Kidney glomerular epithelial cell (primary cell): ENCODE measurements at places on chromosomes 2 and 18.

GRCh38 chr18:50879302-50880118 is 592 bp downstream of the ME2 start:
- peak; percentile 48 for DNase-seq

GRCh38 chr2:139031722-139032121 is 251.5 kb upstream of the NXPH2 start:
- peak; percentile 8 for DNase-seq

- no peak for DNase-seq
Measured at GRCh38 chr18:36814994-36815393, 13.8 kb downstream of the TPGS2 start.

DNA sequence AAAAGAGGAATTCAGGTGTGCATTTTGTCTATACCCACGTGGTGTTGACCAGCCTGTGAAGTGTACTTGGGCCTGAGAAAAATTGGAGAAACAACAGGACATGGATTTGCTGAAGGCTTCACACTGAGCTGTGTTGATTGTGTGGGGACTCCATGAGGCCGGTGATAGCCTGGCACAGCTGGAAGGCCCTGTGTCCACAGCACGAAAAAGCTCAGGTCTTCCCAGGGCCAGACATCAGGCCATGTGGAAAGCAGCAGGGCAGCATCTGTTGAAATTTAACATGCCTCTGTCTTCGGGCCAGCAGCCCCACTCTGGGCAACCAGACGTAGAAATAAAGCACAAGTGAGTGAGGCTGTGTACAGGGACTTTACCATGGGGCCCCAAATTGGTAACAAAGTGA is 84.1 kb downstream of the HS6ST1 start:
- DNase-seq: no peak

DNA sequence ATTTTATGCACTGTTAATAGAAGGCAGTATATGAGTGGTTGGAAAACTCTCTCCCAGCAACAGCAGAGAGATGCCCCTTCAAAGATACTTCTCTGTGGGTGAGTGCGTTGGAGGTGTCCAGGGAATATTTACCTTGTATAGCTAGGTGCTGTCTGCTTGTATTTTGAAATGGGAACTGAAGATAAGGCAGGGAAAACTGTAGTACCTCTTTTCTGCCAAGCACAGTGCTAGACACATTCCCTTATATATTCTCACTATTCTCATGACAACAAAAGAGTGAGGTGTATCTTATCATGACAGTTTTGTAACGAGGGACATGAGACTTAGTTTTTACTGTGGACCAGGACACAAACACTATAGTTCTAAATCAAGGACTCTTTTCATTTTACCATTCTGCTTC is 2.1 kb downstream of the TTC39C start:
- peak; percentile 17 for DNase-seq

- DNase-seq: no peak
Measured at GRCh38 chr2:161246281-161246680, 61.9 kb upstream of the PSMD14 start.

DNA sequence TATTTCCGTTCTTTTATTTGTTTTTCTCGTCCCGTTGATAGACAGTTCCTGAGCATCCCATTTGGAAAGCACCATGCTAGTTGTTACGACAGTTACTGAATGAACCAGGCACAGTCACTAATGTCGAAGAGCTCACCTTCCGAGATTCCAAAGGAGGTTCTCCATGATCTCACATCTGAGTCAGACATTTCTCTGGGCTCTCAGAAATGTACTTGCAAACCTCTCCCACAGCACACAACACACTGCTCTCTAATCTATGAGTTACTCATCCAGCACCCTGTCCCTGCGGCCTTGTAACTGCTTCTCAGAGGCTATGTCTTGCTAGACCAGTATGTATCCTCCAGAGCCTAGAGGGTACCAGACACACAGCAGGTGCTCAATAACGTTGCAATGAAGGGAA is 174.7 kb downstream of the DNER start:
- no peak for DNase-seq

DNA sequence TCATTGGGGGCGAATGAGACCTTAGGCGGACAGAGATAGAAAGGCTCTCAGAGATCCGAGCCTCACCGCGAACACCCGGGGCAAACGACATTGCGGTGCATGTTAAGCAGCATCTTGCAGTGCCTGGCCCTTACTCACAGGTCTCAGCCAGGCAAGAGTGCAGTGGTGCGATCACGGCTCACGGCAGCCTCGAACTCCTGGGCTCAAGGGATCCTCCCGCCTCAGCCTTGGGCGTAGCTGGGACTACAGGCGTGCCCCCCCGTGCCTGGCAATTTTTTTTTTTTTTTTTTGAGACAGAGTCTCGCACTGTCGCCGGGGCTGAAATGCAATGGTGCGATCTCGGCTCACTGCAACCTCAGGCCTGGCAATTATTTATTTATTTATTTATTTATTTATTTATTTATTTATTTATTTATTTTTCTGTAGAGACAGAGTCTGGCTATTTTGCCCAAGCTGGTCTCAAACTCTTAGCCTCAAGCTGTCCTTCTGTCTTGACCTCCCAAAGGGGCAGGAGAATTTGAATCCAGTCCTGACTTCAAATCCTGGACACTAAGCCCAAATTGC is 1.3 kb downstream of the LAMA3 start:
- no peak for DNase-seq

DNA sequence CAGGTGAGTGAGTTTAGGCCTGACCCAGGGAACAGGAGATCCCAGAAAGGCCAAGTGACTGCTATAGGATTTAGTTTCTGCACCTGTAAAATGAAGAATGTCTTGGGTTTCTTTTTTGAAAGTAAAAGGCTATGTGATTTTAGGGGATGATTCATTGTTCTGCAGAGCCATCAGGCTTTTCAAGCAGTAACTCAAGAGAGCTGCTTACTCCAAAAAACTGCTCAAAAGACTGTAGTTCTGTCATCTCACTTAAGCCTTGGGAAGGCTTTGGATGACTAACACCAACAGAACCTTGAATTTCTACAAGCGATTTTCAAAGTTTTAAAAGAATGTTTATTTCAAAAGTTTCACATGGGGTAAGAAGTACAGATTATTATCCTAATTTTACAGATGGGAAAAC is 165.1 kb downstream of the HAUS1 start:
- DNase-seq: no peak

DNA sequence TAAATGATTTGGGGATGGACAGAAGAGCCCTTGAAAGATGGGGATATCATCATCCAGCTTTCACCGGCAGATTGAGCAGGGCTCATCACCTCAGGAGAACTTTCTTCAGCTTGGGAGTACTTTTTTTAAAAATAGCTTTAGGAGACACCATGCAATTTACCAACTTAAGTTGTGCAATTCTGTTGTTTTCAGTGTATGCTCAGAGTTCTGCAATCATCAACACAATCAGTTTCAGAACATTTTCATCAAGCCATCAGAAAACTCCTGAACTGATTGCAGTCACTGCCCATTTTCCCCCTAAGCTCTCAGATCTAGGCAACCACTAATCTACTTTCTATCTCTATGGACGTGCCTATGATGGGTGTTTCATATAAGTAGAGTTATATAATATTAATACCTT is 117.7 kb downstream of the CRIM1 start:
- no peak for DNase-seq

DNA sequence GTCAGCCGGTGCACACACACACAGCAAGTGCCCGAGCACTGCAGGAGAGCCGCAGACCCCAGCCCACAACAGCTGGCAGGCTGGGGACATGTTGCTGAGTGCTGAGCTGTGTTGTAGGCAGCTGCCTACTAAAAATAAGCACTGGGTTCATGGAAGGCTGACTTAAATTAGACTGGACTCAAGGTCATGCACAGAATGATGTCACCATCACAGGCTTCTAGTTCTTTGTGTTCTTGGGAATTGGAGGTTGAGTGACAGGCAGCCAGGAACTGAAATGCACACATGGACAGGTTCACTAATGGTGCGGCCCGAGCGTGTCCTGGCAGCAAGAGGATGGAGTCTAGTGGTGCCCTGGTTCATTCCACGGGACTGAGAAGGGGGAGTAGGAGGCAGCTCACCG is 71.3 kb downstream of the VWA3B start:
- DNase-seq: no peak

DNA sequence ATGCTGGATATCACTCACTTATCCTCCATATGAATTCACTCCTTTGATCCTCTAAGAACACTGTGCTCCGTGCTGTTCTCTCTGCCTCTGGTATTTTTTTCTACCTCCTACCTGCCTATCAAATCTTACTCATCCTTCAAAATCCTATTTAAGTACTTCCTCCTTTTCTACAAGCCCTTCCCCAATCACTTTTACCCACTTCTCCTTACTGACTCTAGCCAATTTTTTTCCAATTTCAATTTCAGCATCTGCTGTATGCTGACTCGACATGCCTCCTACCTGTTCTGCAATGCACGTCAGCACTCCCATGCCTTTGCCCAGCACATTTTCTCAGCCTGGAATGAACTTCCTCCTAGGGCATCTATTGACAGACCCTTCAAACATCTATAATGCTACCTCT is 37.3 kb upstream of the LNPK start:
- DNase-seq: no peak

GRCh38 chr18:48866856-48867255 is 83.9 kb downstream of the SMAD7 start:
- DNase-seq: no peak

DNA sequence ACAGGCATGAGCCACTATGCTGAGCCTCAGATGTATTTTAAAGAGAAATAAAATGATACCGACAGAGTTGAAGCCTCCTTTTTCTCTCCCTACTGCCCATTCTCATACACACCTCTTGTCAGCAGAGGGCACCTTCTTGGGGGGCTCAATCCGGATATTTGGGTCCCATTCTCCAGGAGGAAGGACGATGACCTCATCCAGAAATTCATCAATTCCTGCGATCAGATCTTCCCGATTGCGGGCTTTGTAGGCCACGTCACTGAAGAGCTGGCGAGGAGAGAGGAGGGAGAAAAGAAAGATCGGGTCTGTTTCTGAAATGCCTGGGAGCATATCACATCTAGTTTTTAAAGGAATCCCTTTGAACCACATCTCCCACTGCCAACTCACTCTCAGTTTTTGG is 54.4 kb downstream of the MTHFD2 start:
- DNase-seq: no peak

GRCh38 chr18:74516271-74517235 is 17.7 kb upstream of the CNDP1 start:
- no peak for DNase-seq

- no peak for DNase-seq
Measured at GRCh38 chr18:79857082-79857671, 59.4 kb downstream of the KCNG2 start.

- no peak for DNase-seq
Measured at GRCh38 chr2:73008766-73009135, 62.8 kb downstream of the SFXN5 start.

DNA sequence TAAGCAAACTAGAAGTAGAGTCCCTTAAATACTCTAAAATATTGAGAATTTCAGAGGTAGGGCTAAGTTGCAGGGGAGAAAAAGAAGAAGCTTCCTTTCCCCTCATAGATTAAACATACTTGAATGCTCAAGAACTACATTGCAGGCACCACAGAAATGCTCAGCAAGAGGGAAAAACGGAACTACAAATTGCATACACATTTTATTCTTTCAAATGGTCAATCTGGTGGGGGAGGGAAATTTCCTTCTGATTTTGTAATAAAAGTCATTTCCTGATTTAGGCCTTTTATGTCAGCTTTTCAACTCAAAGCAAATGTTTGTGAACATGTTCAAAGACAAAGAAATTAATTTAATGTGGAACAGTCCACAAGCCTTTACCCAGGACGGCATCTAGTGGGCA is 33.0 kb downstream of the FARSB start:
- no peak for DNase-seq

DNA sequence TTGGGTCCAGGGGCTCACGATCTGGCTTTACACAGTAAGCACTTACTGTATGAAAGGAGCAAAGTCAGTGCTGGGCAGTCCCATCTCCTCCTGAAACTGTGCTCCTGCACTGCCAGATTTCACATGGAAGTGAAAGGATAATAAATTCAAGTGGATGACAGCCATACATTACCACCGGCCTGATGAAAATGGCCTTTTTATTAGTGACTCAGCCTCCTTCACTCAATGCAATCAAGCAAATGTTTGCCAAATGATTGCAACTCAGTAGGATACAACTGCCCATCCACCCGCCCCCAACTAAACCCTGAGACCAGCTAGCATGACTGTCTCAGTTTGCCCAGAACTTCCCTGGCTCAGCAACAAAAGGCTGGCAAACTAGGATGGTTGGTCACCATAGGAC is 77.1 kb downstream of the MYO5B start:
- no peak for DNase-seq

DNA sequence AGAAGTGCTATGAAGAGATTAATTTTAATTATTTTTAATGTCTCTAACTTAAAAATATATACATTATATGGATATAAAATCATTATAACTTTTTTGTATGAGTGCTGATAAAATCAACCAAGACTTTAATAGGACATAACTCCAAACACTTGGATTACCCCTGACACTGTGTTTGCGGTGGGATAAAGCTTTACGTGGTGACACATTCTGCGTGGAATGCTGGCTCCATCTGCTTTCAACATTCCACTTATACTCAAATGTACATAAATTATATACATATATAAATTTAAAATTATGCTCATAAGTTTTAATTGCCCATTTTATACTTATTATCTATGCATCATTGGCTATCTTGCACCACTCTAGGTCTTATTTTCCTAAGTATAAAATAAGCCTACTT is 30.5 kb downstream of the LINC00305 start:
- DNase-seq: no peak

GRCh38 chr18:30499721-30500120 is 542.8 kb downstream of the DSC3 start:
- no peak for DNase-seq

DNA sequence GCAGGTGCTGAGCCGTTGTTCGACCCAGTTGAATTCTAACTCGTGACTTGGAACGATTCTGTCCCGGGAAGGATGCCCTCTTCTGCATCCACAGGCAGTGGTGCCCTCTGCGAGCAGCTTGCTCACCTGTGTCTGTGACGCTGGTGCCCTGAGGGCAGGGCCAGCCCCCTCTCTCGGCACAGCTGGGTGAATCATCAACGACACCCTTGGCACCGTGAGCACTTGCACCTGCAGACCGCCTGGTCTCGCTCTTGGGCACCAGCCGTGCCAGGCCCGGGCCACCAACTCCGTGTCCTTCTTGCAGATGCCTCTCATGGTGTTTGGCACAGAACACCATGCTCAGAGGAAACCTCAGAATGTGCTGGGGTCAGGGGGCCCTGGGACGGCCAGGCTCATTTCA is 75.0 kb downstream of the SLC66A2 start:
- DNase-seq: no peak

GRCh38 chr2:208006833-208007232 is 18.5 kb downstream of the PLEKHM3 start:
- DNase-seq: peak; percentile 39

DNA sequence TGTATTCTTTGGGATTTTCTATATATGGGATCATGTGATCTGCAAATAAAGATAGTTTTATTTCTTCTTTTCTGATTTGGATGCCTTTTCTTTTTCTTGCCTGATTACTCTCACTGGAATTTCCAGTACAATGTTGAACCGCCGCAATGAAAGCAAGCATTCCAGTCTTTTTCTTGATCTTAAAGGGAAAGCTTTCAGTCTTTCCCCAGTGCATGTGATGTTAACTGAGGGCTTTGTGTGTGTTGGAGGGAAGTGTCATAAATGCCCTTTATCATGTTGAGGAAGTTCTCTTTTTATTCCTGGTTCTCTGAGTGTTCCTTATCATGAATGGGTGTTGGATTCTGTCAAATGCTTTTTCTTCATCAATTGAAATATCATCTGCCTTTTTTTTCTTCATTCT is 16.9 kb upstream of the CYBRD1 start:
- no peak for DNase-seq

GRCh38 chr18:3747176-3747973 is 297.4 kb downstream of the TGIF1 start:
- no peak for DNase-seq

- no peak for DNase-seq
Measured at GRCh38 chr2:236403811-236404210, 139.6 kb upstream of the ASB18 start.
